CD4-positive, alpha-beta T cell (primary cell): ENCODE measurements at places on chromosomes 3 and 15.

DNA sequence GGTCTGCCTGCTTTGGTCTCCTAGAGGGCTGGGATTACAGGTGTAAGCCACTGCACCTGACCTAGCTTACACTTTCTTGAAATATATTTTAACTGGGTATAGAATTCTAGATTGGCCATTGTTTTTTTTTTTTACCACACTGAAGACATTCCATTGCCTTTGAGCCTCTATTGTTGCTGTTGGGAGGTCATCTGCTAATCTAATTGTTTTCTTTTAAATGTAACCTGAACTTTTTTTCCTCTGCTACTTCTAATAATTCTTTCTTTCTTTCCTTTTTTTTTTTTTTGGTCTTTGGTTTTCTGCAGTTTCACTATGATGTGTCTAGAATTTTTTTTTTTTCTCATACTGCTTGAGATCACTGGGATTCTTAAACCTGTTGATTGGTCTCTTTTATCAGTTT is 28.1 kb downstream of the ERICH6 start:
- no peaks in the 10 kb centered on the region for H3K4me1 ChIP-seq
- H3K36me3 ChIP-seq: no peaks in the 10 kb centered on the region
- H3K4me3 ChIP-seq: no peak overlapping the region

GRCh38 chr3:12195231-12195630 is 36.5 kb upstream of the TIMP4 start:
- no peak for DNase-seq
- no peaks in the 10 kb centered on the region for H3K36me3 ChIP-seq
- H3K4me1 ChIP-seq: no peaks in the 10 kb centered on the region
- H3K27me3 ChIP-seq: no peaks in the 10 kb centered on the region
- no peak overlapping the region for H3K27ac ChIP-seq

DNA sequence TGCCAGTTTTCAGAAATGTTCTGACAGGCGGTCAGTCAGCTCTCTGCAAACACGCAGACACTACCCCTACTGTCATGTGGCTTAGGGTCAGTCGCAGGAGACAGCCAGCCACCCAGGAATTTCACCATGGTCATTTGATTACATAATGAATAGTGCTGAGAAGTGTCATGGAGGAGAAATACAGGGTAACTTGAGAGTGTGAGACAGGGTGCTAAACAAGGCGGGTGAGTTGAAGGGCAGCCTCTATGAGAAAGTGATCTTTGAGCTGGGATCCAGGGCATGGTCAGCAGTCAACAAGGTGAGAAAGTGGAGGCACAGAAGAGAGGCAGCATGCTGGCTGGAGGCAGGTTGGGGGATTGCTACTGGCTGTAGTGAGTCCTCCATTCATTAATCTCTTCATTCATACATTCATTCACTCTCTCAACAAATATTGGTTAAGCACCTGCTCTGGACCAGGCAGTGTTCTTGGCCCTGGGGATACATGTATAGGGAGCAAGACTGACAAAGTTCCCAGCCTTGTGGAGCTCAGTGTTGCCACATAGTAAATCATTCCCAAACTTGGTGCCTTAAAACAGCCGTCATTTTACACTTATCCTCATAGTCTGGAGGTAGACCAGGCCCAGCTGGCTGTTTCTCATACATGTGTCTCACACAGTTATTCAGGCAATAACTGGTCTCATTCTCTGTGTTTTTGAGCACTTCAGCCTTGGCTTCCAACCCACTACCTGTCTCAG is 14.8 kb downstream of the PXYLP1 start:
- H3K36me3 ChIP-seq: no peaks in the 10 kb centered on the region
- H3K4me1 ChIP-seq: peaks cover 16% of the 10 kb centered on the region
- no peak overlapping the region for H3K4me3 ChIP-seq
- no peak overlapping the region for H3K27ac ChIP-seq

- DNase-seq: peak; percentile 70
- H3K4me3 ChIP-seq: peak within 1 kb of the TSS; percentile 89
- peaks cover 15% of the 10 kb centered on the region for H3K4me1 ChIP-seq
- H3K36me3 ChIP-seq: peaks cover 11% of the 10 kb centered on the region
- no peaks in the 10 kb centered on the region for H3K27me3 ChIP-seq
These were observed at the start of gene COMMD4 for GRCh38 chr15:75335705-75336355. Gene COMMD4, plus strand, starts transcription at chr15:75336063. Its CDS starts 27 bp downstream, at chr15:75336090.

GRCh38 chr3:12175844-12176453 is 17.2 kb upstream of the TIMP4 start:
- H3K4me1 ChIP-seq: peaks cover 2% of the 10 kb centered on the region
- no peak for DNase-seq
- H3K27ac ChIP-seq: no peak overlapping the region
- no peaks in the 10 kb centered on the region for H3K36me3 ChIP-seq
- no peaks in the 10 kb centered on the region for H3K27me3 ChIP-seq
- no peak overlapping the region for H3K4me3 ChIP-seq

DNA sequence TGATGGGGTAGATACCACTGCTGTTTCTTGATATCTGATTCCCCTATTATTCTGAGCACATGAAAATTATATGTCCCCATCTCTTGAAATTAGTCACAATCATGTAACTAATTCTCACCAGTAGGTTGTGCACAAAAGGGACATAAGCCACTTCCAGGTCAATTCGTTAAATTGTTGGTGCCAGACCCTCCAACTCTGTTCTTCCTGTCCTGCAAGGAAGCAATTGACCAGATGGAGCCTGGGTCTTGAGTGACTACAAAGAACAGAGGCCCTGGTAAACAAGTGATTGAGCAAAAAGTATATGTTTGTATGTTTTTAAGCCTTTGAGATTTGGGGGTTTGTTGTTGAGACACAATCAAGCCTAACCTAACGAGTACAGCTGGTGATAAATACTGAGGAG is 36.9 kb downstream of the ABI3BP start:
- no peak overlapping the region for H3K4me3 ChIP-seq
- no peak overlapping the region for H3K27ac ChIP-seq
- no peaks in the 10 kb centered on the region for H3K4me1 ChIP-seq
- H3K36me3 ChIP-seq: no peaks in the 10 kb centered on the region
- no peak for DNase-seq
- no peaks in the 10 kb centered on the region for H3K27me3 ChIP-seq

DNA sequence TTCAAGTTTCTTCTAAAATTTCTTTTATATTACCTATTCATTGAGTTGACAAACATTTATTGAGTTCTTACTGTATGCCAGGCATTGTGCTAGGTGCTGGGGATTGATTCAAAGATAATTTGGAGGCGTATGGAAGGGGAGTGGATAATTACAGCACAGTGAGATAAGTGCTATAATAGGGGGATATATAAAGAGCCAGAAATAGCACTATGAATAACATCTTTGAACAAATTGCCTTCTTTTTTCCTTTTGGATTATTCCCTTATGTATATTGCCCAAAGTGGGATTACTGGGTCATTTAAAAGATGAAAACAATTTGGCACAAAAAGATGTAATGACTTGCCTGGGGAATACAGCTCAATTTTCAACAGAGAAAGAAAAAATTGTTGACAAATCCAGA is 64.6 kb downstream of the LPP start:
- peaks cover 5% of the 10 kb centered on the region for H3K36me3 ChIP-seq
- no peak for DNase-seq
- no peaks in the 10 kb centered on the region for H3K4me1 ChIP-seq
- no peak overlapping the region for H3K27ac ChIP-seq
- H3K4me3 ChIP-seq: no peak overlapping the region
- H3K27me3 ChIP-seq: no peaks in the 10 kb centered on the region

DNA sequence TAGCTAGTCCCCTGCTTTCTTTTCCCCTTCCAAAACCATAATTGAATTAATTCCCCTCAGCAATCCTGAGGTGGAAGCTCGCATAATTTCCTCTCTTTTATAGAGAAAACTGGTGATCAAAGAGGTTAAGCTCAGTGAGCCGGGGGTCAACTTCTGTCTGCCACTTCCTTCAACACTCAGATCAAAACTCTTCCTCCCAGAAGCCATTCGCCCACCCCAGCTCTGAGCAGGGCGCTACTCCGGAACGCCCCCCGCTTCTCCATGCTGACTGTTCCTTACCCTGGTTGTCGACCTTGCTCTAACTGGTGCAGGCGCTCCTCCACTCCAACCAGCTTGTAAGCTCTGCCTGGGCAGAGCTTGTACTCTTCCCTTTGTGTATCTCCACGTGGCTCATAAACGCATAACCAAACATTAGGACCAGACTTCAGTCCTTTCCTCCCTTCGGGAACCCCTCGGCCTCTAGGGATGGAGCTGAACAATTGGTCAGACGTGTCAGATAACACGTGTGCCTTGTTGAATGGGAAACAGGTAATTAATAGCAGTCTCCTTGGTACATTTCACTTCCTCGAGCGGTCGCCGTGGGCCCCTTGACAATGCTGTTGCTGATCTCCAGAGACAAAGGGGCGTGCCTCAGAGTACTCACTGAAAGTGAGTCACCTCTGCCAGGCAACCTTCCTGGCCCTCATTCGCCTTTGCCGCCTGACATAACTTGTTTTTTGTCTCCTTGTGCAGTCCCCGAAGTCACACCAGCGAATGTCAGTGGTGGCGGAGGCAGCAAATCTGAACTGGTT is 71.8 kb downstream of the IL5RA start:
- no peak overlapping the region for H3K4me3 ChIP-seq
- no peak overlapping the region for H3K27ac ChIP-seq
- H3K36me3 ChIP-seq: no peaks in the 10 kb centered on the region
- no peaks in the 10 kb centered on the region for H3K27me3 ChIP-seq

DNA sequence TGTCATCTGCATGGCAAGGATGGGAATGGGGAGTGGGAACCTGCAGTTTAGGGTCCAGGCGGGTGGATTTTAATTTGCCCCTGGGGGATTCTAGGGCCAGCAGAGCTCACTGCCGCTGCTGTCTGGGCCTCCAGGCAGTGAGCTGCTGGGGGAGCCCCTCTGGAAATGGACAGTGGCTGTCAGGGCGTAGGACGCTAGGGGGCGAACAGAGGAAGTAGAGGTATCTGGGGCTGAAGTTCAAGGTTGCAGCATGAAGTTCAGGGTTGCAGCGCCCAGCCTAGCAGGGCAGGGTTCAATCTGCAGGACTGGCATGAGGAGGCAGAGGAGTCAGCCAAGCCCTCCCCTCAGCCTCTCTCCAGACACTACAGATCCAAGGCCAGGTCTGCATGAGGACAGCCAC is 49.5 kb downstream of the APBA2 start:
- H3K36me3 ChIP-seq: peaks cover 7% of the 10 kb centered on the region
- peaks cover 73% of the 10 kb centered on the region for H3K4me1 ChIP-seq
- peak; percentile 49 for DNase-seq
- no peak overlapping the region for H3K4me3 ChIP-seq

GRCh38 chr15:33096134-33096533 is 98.4 kb downstream of the FMN1 start:
- H3K4me1 ChIP-seq: peaks cover 4% of the 10 kb centered on the region
- H3K27ac ChIP-seq: no peak overlapping the region
- no peaks in the 10 kb centered on the region for H3K27me3 ChIP-seq
- no peak overlapping the region for H3K4me3 ChIP-seq
- H3K36me3 ChIP-seq: no peaks in the 10 kb centered on the region
- no peak for DNase-seq

GRCh38 chr3:49217688-49218470 is 46.5 kb downstream of the KLHDC8B start:
- no peak overlapping the region for H3K27ac ChIP-seq
- H3K4me3 ChIP-seq: no peak overlapping the region
- DNase-seq: no peak
- H3K4me1 ChIP-seq: no peaks in the 10 kb centered on the region

- no peak overlapping the region for H3K4me3 ChIP-seq
- no peaks in the 10 kb centered on the region for H3K36me3 ChIP-seq
- no peak overlapping the region for H3K27ac ChIP-seq
These were observed 45.0 kb upstream of the CD96 start for GRCh38 chr3:111496894-111497559.

- no peak overlapping the region for H3K4me3 ChIP-seq
- H3K4me1 ChIP-seq: peaks cover 10% of the 10 kb centered on the region
- no peaks in the 10 kb centered on the region for H3K36me3 ChIP-seq
- H3K27ac ChIP-seq: no peak overlapping the region
These were observed 39.2 kb downstream of the STAG1 start for GRCh38 chr3:136712941-136713340.

DNA sequence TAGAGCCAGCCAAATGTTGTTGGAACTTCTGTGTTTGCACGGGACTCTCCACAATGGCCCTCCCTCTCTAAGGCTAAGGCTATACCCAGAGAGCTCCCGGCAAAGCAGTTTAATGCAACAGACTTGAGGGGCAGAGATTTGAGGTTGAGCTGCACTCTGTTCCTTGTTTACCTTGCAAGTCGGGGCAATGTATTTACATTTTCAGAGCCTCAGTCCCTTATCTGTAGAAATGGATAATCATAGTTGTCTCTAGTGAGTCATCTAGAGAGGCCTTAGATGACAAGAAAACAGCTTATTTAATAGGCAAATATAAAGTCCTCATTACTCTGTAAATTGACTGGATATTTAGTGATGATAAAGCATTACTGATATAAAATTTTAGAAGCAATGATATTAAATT is 917.7 kb downstream of the MCTP2 start:
- H3K27ac ChIP-seq: no peak overlapping the region
- no peaks in the 10 kb centered on the region for H3K36me3 ChIP-seq
- no peak overlapping the region for H3K4me3 ChIP-seq

DNA sequence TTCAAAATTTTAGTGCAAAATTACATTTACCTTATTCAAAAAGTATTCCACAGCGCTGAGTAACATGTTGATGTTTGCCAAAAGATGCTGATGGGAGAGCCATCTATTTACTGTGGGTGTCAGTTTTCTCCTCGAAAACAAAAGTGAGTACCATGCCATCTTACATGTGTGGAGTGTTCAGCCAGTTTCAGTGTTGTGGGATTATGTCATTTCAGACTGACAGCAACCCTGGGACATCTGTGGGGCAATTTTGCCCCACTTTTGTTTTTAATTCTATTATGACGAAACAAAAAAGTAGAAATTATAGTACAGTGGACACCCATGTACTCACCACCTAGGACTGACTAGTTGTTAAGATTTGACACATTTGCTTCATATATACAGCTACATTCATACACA is 19.6 kb downstream of the SLCO3A1 start:
- H3K27ac ChIP-seq: no peak overlapping the region
- H3K4me1 ChIP-seq: peaks cover 35% of the 10 kb centered on the region
- H3K4me3 ChIP-seq: no peak overlapping the region
- H3K27me3 ChIP-seq: no peaks in the 10 kb centered on the region
- peaks cover 5% of the 10 kb centered on the region for H3K36me3 ChIP-seq

DNA sequence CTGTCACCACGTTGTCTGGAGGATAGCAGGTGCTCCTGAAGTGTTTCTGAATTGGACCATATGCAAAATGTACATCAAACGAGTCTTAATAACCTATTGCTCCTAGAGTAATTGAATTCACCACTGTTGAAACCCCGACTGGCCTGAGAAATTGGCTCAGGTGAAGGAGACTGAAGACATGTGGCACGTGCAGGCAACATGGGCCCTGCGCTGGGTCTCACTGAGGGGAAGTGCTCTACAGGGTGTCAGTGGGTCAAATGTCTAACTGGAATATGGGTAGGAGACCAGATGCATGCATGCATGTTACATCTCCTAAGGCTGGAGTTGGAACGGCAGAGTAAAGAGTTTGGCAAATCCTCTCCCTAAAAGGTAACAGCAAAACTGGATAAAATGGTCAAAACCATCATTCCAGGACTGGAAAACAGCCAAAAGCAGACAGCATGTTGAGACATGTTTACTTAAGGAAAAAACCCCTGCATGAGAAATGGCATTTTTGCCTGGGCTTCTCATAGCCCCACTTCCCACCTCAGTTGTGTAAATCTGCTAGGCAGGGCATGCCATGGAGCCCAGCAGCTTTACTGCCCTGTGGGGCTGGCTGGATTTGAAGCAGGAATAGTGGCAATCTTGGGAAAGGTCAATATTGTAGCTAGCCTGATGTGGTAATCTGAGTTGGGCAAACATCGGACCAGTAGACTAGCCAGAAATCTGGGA is 131.3 kb downstream of the TJP1 start:
- no peak for DNase-seq
- no peak overlapping the region for H3K4me3 ChIP-seq
- no peaks in the 10 kb centered on the region for H3K36me3 ChIP-seq
- no peak overlapping the region for H3K27ac ChIP-seq
- H3K27me3 ChIP-seq: no peaks in the 10 kb centered on the region

- peaks cover 34% of the 10 kb centered on the region for H3K27me3 ChIP-seq
- H3K4me1 ChIP-seq: peaks cover 30% of the 10 kb centered on the region
- H3K4me3 ChIP-seq: no peak overlapping the region
- no peaks in the 10 kb centered on the region for H3K36me3 ChIP-seq
- no peak for DNase-seq
These were observed 3.0 kb upstream of the SHC4 start for GRCh38 chr15:48966595-48967301.
